ENCODE measurements at places on chromosomes 6 and 20.

DNA sequence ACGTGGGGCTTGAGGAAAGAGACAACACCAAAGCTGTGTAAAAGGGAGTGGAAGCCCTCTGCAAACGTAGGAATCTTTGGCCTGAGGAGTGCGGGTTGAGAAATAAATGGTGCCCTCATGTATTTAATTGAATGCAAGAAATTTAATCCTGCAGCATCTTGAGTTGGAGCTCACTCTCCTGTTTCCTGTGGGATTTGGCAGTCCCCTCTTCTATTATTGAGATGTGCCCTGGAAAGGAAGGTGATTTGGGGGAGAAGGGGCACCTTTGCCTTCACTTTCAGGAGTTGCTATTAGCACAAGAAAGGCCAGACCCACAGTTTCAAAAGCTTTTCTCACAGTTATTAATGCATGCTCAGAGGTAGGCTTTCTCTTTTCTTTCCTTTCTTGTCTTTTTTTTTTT lies 201.4 kb upstream of the HDDC2 start:
- no peak for DNase-seq

DNA sequence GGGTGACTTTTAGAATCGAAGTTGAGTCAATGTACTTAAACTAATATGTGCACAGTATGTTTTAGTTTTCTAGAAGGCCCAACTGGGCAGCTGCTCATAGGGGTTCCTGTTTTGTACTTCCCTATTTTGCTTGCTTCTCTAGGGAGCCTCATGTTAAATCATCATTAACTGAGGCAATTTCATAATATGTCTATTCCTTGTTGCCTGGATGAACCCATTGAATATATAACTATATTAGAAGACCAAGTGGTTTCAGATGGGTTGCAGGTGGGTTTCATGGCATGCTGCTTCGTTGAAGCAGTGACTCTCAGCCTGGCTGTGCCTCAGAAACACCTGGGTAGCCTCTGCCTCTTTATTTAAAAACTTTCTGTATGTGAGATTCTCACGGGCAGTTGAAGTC lies 22.2 kb downstream of the CARMIL1 start:
- no peak for DNase-seq

DNA sequence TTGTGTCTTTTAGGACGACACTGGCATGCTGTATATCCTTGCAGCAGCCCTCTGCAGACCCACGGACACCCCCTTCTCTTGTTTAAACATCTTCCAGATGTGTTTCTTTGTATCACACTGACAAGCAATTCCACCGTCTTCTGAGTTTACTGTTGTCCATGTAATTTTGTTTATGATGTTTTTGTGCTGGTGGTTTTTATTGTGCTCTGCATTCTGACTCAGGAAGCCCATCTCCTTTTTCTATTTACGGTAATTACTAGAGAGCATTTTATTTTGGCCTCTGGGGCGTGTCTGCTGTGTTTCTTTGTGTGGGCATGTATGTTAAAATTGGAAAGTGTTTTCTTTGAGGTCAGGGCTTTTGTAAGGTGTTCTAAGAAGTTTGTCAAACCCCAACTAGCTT lies 111.9 kb downstream of the JARID2 start:
- DNase-seq, result no peak

GRCh38 chr6:75149696-75150095 lies 56.2 kb downstream of the COL12A1 start:
- DNase-seq, result no peak

Data from stimulated activated CD8-positive, alpha-beta memory T cell treated with anti-CD3 and anti-CD28 coated beads, Interleukin-4, amount 100 ng/mL, for 1 hour (primary cell).